Stimulated activated CD4-positive, alpha-beta T cell treated with anti-CD3 and anti-CD28 coated beads, TNF-alpha, amount 100 ng/mL, for 1 hour (primary cell): ENCODE measurements at places on chromosomes 2 and 18.

DNA sequence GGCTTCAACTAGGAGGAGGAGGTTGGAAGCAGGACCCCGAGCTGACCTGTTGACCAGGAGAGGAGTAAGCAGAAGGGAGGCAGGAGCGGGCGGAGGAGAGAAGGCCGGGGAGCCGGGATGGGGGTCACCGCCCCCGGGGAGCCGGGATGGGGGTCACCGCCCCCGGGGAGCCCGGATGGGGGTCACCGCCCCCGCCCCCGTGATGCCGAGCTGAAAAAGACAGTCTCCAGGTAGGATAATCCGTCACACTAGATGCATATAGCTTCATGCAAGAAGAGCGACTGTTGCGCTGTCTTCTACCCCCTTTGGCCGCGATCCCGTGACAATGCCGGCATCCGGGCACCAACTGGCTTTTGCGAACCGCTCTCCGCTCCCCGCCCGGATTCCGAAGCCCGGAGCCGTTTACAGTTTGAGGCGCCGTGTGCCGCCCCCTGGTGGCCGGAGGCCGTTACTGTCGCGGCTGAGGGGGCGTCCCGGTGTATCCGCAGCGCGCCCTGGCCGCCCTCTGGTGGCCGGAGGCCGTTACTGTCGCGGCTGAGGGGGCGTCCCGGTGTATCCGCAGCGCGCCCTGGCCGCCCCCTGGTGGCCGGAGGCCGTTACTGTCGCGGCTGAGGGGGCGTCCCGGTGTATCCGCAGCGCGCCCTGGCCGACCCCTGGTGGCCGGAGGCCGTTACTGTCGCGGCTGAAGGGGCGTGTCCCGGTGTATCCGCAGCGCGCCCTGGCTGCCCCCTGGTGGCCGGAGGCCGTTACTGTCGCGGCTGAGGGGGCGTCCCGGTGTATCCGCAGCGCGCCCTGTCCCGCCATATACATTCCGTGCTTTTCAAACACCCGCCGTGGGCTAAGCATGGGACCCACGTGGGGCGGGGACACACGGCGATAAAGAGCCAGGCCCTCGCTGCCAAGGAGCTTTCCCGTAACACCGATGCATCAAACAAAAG lies 89.6 kb downstream of the ACTR3 start:
- no peak for DNase-seq

DNA sequence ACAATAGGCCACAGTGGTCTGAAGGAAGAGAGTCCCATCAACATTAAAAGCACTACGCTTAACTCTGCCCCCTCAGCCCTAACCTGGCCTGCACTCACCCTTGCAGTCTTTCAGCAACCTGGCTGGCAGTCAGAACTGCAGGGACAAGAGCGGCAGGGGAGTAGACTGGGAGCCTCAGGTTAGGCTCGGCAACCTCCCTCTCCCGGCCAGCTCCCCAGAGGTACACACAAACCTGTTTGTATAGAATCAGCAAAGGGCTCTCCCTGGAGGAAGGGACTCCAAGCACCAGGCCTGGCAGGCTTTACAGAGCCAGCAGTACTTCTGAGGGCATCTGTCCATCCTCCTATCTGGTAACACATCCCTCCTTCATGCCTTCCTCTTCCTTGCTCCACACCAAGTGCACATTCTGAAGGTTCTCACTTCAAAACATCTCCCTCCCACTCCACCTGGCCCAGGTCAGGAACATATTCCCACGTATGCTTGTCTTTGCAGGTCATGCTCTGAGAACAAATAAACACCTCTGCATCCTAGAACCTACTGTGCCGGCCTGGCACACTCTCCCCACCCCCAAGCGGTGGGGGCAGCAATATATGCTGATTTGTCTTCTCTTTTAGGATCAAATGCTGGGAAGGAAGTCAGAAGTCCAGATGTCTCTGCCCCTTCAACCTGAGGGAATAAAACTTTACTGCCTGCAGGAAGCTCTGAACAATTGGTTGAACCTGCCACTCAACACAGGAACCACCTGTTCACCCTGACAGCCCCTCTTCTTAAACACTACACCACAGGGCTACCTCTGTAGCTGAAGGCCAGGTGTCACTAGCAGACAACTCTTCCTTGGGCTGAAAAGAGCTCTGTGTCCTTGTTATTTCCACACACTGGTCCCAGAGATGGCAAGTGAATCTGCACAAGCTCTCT lies 12.6 kb upstream of the SFXN5 start:
- DNase-seq, result no peak

DNA sequence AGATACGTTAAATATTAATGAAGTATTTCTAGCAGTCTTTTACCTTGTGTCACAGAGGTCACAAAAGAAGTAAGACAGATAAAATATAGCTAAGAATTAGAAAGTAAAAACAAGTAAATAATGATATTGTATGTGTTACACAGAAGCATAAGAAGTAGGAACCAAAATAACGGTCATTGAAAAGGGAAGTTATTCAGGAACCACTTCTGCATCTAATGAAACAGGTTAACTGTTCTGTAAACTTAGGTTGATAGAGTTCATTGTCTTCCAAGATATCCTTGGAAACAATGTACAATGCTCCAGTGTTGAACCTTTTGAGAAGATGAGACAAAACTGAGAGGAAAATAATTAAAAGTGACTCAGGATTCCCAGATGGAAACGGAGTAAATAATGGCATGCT lies 57.1 kb upstream of the CD302 start:
- no peak for DNase-seq

DNA sequence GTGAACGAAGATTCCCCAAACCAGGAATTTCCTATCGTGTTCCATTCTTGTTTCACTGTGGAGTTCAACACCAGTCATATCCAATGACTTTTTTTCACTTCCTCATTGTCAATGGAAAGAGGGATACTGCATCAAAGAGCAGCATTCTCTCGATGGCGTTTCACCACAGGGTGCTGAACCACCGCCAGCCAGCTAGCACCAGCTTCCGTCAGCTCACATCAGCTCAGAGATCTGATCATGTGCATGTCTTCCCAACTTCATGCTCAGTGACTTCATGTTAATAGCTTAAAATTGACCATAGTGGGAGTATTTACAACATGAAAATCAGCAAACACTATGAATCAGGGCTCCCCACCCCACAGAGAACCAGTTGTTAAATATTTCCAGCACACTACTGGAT lies 359.9 kb downstream of the TNS1 start:
- DNase-seq, result no peak

- DNase-seq, result no peak
Measured at GRCh38 chr2:17981936-17982335, 103.5 kb downstream of the KCNS3 start.

GRCh38 chr2:171217330-171217729 lies 56.6 kb upstream of the TLK1 start:
- no peak for DNase-seq

DNA sequence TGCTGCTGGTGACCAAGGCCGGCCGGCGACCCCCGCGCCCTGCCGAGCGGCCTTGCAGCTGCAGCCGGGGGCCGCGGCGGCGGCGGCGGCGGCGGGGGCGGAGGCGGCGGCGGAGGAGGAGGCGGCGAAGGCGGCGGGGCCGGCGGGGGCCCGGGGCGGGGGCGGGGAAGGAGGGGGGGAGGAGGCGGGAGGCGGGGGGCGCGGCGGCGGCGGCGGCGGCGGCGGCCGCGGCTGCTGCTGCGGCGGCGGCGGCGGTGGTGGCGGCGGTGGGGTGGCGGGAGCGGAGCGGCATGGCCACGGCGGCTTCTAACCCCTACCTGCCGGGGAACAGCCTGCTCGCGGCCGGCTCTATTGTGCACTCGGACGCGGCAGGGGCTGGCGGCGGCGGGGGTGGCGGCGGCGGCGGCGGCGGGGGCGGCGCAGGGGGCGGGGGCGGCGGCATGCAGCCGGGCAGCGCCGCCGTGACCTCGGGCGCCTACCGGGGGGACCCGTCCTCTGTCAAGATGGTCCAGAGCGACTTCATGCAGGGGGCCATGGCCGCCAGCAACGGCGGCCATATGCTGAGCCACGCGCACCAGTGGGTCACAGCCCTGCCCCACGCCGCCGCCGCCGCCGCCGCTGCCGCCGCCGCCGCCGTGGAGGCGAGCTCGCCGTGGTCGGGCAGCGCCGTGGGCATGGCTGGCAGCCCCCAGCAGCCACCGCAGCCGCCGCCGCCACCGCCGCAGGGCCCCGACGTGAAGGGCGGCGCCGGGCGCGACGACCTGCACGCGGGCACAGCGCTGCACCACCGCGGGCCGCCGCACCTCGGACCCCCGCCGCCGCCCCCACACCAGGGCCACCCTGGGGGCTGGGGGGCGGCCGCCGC lies 1.5 kb downstream of the POU3F3 start:
- no peak for DNase-seq

DNA sequence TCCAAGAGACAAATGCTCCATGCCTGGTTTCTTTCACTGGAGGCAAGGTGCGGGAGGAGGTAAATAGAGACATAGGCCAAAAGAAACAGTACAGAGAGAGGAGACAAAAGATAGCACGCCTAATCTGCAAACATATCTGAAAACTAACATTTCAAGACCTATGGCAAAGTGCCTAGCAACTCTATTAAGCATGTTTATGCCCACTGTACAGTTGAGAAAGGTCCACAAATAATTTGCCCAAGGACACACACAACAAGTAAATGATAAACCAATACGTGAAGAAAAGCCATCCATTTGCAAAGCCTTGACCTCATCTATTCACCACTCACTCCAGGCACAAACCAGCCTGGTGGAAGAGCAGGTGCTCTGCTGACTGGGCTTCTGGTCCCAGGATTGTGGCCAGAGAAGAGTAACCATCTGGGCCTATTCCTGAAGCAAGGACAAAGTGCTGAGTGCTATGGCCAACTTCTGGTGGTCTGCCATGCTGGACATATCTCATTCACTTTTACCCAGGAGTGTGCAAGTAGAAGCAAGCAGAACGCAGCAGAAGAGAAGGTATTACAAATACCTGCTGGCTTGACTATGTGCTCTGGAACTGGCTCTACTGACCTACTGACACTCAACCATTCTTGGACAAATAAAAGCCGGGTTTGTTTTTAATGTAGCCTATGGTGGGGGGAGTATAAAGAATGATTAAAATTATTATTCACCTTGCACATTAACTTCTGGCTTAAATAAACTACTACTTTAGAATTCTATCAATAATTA lies 25.3 kb downstream of the TMEM131 start:
- DNase-seq, result no peak

- no peak for DNase-seq
Measured at GRCh38 chr2:239809391-239809790, 215.8 kb downstream of the NDUFA10 start.

DNA sequence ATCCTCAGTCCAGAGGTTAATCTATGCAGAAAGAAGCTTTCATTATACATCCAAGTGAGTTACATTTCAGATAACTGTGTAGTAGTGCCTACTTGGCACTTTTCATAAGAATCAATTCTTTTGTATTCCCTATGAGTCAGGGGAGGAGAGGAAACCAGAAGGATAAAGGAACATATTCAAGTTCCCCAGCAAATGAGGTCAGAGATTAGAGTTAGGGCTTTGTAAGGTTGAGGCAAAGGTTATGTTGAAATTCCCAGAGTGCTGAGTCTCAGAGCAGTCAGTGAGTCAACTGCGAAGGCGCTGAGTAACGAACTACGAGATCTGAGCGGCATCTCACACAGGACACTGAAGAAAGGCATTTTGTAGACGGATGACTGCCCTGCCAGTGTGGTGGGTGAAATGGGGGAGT lies 25.1 kb upstream of the ME2 start:
- DNase-seq, result no peak

DNA sequence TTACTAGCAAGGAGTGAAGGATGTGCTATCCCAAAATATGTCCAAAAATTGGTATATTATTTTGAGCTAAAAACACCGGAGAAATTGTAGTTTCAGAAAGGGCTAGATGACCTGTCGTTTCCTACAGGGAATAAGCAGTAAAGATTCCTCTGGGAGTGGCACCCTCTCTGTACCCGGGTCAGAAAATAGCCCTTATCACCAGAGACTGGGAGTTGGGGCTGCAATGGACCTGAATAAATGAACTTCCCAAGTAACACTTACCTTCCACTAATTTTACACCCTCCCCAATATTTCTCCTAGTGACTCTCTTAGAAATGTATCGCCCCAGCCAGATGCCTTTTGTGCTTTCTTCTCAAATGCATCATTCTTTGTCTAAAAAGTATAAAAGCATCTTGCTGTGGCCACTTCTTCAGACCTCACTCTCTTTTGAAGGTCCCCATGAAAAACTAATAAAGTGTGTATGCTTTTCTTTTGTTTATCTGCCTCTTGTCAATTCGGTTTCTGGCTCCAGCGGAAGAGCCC lies 734 bp upstream of the RMC1 start:
- no peak for DNase-seq

GRCh38 chr2:191209340-191209739 lies 35.9 kb upstream of the MYO1B start:
- DNase-seq, result no peak

DNA sequence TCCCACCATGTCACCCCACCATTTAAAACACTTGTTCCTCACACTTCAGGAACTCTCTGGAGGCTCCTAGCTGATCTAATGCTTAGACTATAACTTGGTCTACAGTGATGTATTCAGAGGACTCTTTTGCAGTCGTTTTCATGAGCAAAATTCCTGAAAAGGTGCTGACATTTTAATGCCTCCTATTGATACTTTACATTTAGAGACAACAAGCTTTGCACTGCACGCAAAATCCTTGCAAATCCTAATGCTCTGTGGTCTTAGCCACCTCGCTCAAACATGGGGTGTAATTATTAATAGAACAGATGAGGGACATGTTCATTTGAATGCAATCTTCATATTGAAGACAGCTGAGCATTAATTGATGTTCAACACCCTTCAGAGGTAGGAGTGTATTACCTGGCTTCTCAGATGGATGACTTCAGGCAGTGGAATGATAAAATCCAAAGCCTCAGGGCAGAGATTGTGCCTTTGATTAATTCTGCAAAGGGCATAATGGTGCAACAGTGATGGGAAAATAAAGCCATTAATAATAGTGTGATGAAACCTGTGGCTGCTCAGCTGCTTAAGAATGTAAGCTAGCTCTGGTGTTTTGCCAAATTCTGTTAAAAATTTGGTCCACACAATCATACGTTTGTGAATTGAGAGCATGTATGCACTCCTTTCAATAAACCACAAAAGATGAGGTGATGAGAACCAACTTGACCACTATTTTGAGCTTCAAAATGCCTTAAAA lies 5.4 kb downstream of the CTAGE1 start:
- DNase-seq, result no peak

DNA sequence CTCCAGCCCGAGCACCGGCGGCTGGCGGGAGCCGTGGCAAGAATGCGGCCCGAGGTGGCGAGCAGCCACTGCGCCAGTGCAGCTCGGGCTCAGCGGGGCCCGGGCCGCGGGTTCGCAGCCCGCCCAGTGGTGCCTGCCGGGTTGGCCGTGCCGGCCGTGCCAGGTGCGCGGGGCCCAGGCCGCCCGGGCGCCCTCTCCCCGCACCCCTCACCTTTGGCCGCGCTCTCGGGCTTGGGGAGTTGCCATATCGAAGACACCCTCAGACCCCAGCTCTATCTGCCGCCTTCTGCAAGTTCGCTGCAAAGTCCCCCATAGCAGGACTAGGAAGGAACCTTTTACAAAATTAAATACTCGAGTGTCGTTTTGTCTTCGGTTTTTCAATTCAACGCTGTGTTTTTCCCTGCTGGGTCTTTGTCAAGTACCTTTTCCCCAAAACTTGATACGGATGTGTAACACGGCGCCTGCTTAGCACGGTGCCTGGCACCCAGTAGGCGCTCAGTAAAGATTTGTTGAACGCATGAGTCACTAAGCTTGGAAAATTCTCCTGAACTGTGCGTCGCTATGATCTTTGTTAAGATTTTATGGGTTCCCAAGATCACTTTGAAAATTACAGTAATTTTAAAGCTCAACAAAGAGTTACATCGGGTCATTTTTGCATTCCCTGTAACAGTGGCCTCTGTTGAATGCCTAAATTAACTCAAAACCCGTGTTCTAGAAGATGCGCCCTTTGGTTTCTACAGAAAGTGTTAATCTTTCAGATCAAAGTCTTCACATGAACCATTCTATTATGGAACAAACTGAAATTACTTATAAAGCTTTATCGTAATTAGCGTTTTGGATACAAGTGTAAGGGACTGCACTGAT lies 750 bp downstream of the STRADB start:
- DNase-seq, result no peak
